ENCODE measurements at places on chromosomes 16 and 17.

- no peak for DNase-seq
Measured at GRCh38 chr17:43465049-43465448, 18.7 kb upstream of the DHX8 start.

DNA sequence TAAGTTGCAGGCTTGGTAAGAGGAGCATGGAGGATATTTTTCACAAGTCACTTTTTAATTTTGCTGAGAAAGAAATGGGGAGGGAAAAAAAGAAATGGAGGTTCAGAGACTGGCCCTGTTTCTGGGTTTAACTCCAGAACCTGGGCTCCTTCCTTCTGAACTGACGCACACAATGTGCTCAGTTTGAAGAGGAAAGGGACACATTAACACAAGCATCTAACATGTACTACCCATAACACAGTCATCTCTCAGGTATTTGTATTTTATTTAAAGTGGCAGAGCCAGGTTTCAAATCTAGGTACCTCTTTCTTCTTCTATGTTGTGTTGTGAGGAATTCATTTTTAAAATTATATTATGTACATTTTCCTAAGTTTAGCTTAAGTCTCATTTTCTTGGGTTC, 5.3 kb upstream of the TMEM100 start:
- DNase-seq, result no peak

- DNase-seq, result no peak
Measured at GRCh38 chr17:17689312-17689711, 8.1 kb downstream of the RAI1 start.

- no peak for DNase-seq
Measured at GRCh38 chr17:79361873-79362771, 248.7 kb downstream of the RBFOX3 start.

DNA sequence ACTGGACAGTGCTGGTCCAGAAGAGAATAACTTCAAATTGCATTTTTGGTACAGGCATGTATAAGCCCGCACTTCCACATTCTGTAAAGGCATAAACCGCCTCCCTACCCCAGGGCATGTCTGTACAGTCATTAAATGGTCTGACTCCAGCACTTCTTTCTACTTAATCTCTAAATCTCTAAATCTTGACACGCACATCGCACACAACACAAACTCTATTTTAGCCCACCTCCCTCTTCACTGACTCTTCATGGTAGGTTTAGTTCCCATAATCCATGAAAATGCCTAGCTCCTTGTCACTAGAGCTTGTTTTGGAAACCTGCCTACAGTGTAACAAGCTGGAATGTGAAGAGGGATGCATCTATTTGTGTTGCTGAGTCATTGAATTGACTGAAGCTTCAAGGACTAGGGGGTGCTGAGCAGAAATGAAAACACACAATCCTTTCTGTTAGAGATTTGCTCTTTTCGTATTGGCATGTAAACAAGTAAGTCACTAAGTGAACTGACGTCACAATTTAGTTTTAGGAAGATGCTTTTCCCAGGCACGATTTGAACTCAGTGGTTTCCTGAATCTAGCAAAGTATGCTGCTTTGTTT, 1.6 kb upstream of the DUSP14 start:
- DNase-seq, result no peak

DNA sequence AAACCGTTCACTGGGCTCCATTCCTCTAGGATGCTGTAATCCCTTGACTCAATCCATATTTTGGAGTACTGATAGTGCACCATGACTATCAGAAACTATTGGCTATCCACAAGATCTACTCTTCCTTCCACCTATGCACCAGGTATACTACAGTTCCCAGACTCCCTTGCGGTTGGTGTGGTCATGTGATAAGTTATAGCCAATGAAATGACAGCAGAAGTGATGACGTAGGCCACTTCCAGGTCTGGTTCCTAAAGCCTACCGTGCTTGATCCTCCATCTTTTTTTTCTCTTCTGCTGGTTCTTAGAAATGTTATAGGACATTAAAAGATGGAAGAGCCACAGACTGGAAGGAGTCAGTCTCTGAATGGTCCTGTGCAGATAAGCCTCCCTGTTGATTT, 278.8 kb upstream of the C16orf82 start:
- no peak for DNase-seq

DNA sequence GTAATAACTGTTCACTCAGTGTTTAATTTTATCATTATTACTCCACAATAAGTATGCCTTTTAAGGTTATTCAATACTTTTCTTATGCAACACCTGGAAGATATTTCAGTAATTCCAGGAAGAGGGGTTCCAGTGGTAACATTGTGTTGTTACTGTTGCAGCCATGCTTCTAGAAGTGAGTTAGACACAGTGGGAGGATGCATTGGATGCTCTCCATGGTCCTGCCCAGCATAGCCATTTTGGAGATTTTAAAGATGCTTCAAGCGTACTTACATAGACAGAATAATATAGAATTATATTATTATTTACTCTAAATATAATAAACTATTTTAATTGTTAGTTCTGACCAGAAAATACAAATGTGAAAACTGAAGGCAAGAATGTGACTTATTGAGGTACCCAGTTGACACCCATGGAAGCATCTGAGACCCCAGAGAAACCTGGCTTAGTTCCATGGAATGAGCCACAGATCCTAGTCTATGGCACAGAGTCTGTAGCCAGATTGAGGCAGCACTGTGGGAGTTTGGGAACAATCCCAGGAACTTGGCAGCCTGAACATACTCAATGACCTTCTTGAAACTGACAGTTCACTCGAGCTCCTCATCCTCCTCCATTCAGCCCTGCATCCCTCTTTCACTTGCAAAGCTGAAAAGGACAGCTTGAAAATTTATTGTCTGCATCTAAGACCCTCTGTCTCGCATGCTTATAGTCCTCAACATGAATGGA, 190.1 kb upstream of the HS3ST4 start:
- no peak for DNase-seq

DNA sequence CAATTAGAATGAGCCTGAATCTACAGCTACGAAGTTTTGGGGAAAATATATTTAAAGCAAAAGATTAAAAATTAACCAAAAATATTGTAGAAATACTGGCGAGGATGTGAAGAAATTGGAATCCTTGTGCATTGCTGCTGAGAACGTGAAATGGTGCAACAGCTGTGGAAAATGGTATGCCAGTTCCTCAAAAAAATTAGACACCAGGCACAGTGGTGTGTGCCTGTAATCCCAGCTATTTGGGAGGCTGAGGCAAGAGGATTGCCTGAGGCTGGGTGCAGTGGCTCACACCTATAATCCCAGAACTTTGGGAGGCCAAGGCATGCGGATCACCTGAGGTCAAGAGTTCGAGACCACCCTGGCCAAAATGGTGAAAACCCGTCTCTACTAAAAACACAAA, 119.9 kb upstream of the TMEM97 start:
- no peak for DNase-seq

DNA sequence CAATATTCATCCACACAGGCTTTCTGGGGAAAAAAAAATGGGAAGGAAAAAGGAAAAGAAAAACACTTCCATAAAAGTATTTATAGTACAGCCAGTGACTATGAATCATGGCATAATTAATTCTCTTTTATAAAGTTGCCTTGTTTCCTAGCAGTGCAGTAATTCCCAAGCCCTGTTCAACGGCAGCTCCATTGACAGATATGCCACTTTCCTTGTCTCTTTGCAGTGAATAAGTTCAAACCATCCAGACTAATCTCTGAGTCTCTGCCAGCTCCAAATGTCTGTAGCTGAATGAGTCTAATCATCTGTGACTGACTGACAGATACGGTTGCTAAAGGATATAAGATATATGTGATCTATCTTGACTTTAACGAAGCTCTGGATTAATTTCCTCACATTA, 52.9 kb upstream of the KCNJ16 start:
- no peak for DNase-seq

GRCh38 chr17:33511670-33512069, 218.6 kb upstream of the ASIC2 start:
- no peak for DNase-seq

- no peak for DNase-seq
Measured at GRCh38 chr17:1110862-1111598, 68.8 kb downstream of the ABR start.

DNA sequence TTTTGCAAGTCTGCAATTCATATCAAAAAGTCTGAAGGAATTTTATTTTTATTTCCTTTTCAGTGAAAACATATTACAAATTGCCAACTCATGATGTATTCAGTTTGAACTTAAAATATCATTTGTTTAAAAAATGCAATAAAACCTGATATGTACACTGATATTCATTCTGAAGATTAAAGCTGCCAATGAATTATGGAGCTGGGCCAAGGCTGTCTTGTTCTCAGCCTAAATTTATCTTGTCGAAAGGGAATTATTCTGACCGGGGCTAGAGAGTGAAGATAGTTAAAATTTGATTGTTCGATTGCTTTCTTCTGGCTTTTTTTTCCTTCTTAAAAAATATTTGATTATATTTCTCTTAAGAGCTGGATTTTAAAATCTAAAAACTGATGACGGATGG, 54.0 kb upstream of the RBFOX1 start:
- no peak for DNase-seq

DNA sequence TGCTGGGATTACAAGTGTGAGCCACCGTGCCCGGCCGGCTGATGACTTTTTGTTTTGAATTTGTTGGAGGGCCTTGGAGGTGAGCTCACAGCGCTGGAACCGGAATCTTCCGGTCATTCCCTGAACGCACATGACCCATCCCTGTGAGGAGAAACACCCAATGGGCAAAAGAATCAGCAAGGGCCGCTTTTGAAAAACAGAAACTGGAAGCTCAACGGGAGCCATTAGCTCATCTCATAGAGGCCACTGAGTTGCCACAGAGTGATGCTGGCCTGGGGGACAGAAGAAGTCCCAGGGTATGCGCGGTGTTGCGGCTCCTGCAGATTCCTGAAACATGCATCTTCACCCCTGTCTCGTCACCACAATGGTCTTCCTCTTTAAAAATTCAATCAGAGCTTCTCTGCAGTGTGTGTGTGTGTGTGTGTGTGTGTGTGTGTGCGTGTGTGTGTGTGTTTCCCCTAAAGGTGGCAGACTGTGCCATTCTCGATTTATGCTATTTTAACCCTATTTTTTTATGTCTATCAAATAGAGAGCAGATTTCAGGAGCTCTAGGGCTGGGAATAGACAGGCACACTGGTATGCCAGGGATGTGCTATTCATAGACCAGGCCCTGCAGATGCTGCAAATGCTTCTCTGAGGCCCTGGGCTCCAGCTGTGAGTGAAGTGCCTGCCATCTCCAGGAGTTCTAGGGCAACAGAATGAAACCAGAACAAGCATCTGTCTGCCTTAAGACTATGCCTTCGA, 68.3 kb downstream of the MARCHF10 start:
- no peak for DNase-seq

DNA sequence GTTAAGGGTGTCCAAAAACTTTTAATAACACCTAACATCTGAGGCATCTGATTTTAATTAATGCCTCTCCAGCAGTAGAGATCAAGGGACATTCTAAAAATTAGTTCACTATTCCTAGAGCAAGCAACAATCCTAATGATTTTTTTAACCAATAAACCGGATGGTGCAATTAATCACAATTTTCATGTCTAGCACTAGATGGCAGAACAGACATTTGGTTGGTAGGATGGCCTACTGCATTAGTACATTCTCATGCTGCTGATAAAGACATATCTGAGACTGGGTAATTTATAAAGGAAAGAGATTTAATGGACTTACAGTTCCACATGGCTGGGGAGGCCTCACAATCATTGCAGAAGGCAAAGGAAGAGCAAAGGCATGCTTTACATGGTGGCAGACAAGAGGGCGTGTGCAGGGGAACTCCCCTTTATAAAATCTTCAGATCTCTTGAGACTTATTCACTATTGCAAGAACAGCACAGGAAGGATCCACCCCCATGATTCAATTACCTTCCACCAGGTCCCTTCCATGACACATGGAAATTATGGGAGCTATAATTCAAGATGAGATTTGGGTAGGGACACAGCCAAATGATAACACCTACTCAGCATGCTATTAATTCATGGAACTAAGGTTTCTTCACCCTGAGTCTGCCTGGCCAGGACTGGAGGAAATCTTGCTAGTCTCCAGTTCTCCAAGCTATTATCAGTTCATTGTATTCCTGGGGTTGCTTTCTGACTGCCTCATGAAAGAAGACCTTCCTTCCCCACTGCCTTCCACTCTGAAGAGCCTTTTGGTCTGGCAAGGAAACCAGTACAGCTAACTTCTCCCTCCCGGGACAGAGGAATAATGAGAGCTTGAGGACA, 24.8 kb downstream of the HS3ST3A1 start:
- no peak for DNase-seq
